ENCODE measurements at places on chromosomes 3 and 15.

DNA sequence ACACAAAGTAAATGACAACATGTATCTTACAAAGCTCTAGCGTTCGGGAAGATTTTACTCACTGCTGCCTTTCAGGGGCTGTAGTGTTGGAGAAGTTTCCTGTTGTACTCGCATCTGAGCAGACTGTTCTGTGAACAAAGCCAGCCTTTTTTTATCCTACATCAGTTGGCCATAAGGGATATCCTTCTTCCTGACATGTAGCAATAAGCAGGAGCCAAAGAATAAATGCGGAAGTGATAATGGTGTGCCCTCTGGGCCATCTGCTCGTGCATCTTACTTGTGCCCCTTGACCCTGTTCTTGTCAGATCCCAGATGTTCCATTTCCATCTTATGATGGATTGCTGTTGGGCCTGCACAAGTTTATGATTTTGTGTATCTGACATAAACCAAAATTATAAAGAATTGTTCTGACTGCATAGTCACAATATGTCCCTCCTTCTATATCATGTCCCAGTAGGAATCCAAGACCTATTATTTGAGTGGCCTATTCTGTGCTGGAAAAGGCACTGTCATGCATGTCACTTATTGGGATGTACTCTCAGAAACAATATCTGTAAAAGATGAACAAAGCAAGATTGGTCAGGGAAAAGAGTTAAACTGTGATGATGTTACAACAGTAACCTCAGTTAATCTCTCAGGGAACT is 631.3 kb downstream of the NSUN3 start:
- DNase-seq = no peak

GRCh38 chr3:133991209-133991608 is 38.5 kb downstream of the SLCO2A1 start:
- DNase-seq = no peak

- no peak for DNase-seq
Observed at GRCh38 chr3:70466096-70466495, 153.7 kb upstream of the MDFIC2 start.

DNA sequence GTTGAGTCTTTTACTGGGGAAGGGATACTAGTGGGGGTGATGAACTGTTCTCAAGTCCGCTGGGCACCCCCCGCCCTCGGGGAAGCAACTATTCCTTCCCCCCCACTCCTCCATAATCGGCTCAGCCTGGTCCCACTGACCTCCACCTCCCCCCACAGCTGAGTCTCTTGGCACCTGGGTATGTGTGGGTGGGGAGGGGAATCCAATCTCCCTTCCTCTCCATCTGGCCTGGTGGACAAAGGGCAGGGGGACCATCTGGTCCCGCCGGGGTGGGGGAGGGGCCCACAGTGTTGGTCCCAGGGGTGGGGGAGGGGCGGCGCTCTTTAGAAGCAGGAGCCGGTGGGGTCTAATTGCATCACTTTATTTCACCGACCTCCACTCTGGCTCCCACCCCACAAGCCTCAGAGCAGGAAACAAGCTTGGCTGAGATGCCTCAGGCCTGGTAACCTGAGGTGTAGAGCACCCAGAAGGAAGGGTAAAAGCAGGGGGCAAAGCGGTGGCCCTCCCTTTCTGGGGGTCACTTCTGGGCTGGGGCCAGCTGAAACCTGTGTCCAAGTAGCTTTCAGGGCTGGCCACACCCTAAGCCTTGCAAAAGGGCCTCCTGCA is 1.0 kb upstream of the PCBP4 start:
- no peak for DNase-seq

- DNase-seq = no peak
Observed at GRCh38 chr3:127858521-127858920, 36.2 kb upstream of the MGLL start.

GRCh38 chr15:100112636-100113305 is 229.0 kb downstream of the ADAMTS17 start:
- no peak for DNase-seq

DNA sequence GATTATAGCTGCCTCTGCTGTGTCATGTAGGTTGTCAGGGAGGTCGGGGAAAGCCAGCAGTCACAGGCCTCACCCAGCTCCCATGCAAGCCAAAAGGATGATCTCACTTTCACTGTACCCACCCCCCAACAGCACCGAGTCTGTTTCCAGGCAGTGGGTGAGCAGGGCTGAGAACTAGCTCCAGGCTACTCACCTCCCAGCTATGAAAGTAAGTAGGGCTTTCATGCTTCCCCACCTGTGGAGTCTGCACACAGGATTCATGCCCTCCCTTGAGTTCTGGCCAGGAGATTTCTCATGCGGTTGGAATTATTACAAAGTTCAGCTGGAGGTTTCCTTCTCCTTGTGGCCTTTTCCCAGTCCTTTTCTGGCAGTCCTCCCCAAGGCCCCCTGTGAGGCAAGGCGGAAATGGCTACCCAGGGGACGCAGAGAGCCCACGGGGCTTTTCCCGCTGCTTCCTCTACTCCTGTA is 356.2 kb downstream of the SV2B start:
- DNase-seq = no peak

GRCh38 chr3:22122567-22122966 is 371.6 kb upstream of the ZNF385D start:
- no peak for DNase-seq

- DNase-seq = no peak
Observed at GRCh38 chr3:50483374-50483773, 20.1 kb downstream of the CACNA2D2 start.

DNA sequence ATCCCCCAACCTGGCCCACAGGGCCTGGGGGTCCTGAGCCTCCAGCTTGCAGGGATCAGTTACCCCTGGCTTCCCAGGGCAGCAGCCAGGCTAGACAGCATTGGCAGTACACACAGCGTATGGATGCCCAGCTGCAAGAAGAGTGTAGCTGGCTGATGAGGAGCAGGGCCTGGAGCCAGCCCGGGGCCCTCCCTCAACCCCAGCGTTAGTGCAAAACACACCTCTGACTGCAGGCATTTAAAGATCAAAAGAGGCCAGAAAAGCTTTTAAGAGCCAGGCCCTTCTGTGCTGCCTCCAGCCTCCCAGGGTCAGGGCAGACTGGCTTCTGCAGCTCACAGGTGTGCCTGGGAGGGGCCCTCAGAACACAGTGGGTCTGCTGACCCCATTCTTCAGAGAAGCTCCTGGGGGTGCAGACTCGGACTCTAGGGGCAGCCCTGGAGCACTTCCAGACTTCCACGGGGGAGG is 110.6 kb downstream of the ETFA start:
- no peak for DNase-seq

GRCh38 chr3:127291611-127292010 is 3.8 kb upstream of the PRR20G start:
- no peak for DNase-seq

DNA sequence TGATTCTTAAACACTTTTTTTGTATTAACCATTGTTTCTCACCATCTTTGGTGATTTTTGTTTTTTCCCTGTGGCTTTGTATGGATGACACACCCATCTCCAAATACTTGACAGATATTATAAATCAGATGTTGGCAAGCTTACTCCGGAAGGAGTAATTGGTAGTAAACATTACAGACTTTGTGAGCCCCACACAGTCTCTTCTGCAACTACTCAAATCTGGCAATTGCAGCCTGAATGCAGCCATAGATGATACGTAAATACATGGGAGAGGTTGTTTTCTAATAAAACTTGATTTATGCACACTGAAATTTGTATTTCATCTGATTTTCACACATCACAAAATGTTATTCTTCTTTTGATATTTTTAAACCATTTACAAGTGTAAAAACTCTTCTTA is 331.5 kb downstream of the ARPP21 start:
- DNase-seq = no peak

- no peak for DNase-seq
Observed at GRCh38 chr3:11480663-11481298, 162.9 kb downstream of the VGLL4 start.

- no peak for DNase-seq
Observed at GRCh38 chr3:22040150-22040549, 289.1 kb upstream of the ZNF385D start.

DNA sequence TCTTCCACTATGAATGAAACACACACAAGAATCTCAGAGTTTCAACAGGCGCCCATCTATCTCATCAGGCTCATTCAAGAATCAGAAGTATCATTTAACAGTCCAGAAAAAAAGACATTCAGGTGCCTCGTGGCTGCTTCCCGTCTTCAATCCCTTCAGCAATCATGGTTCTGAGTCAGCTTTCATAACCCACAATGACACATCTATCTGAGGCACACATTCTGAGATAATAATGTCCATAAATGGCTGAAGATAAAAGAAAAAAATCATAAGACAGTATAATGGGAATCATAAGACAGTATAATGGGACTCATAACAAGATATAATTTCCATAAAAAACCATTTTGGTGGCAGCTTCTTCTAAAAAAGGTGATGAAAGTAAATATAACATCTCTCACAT is 52.4 kb downstream of the TNIK start:
- DNase-seq = no peak

GRCh38 chr3:13879946-13880810 is at the start of gene WNT7A:
Gene WNT7A (minus strand): TSS chr3:13880071. CDS start chr3:13879816, 255 bp downstream.
- peak; percentile 64 for DNase-seq

- no peak for DNase-seq
Observed at GRCh38 chr15:99504071-99504822, 61.5 kb upstream of the MEF2A start.

GRCh38 chr3:38811822-38812221 is 4.2 kb downstream of the SCN10A start:
- DNase-seq = no peak

GRCh38 chr15:63480441-63480821 is 24.0 kb upstream of the USP3 start:
- DNase-seq = no peak

- no peak for DNase-seq
Observed at GRCh38 chr3:157376603-157377300, 59.9 kb upstream of the PTX3 start.

GRCh38 chr3:127960421-127960965 is 45.5 kb downstream of the KBTBD12 start:
- no peak for DNase-seq

- no peak for DNase-seq
Observed at GRCh38 chr15:58228718-58229117, 90.5 kb downstream of the AQP9 start.

DNA sequence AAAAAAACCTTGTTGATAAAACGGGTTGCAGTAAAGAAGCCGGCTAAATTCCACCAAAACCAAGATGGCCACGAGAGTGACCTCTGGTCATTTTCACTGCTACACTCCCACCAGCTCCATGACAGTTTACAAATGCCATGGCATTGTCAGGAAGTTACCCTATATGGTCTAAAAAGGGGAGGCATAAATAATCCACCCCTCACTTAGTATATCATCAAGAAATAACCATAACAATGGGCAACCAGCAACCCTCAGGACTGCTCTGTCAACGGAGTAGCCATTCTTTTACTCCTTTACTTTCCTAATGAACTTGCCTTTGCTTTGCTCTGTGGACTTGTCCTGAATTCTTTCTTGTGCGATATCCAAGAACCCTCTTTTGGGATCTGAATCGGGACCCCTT is 14.4 kb upstream of the CDC25A start:
- no peak for DNase-seq

DNA sequence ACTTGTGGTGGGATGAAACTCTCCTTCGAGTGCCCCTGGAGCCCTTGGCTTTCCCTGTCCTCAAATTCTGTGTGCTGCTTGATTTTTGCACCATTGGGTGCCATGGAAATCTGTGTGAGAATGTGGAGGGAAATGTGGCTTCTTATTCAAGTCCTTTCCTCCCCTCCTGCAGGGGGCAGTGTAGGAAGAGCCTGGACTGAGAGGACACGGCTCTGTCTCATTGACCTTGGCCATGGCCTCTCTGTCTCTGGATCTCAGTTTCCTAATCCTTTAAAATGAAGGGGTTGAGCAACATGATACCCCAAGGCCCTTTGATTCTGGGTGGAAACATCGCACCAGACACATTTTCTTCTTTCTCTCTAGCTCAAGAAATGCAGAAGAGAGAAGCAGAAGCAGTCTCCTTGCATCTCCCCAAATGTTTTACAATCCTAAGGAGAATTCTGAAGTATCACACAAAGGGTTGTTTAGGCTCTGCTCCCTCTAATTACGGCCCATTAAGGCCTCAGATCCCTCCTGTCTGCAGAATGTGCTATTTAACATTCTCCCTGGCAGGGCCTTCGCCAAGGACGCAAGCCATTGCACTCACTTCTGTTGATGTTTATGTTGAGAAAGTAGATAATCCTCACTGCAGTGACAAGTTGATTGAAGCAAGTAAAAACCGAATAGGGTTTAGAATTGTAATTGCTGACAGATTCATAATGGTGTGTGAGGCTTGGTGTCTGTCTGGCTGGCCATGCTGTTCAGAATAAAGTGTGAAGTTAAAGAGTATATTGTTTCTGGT is 169.1 kb downstream of the TPRG1 start:
- DNase-seq = no peak

DNA sequence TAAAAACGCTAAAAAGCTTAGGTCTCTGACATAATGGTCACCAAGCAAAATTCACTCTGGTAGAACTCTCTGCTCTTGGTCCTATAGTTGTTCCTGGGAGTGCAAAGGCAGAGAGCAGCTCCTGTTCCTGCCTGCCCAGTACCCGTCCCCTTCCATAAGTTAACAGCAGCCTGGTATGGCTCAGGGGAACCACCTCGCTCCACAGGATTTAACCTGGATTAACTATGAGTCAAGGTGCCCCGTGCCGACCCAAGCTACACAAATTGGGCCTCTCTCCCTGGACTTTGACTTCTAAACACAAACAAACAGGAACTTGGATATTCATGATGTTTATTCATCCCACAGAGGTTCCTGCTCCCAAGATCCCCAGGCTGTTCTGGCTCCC is 32.1 kb downstream of the SCAP start:
- DNase-seq = no peak

GRCh38 chr3:1269808-1270207 is 177.0 kb downstream of the CNTN6 start:
- DNase-seq = no peak

DNA sequence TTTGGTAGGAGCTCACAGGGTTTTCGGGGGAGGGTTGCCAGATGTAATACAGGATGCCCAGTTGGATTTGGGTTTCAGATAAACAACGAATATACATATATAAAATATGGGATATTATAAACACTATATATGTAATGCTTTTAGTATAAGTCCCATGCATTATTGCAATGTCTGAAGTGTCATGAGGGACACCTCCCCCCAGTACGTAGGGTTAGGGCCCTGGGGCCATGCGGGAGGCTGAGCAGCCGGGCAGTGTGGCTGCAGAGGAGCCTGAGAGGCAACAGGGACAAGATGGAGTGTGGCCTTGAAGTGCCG is 148.9 kb downstream of the SMAD6 start:
- DNase-seq = no peak

- no peak for DNase-seq
Observed at GRCh38 chr3:70992131-70992530, 591.4 kb downstream of the FOXP1 start.

- DNase-seq = no peak
Observed at GRCh38 chr3:195046441-195046840, 224.5 kb downstream of the XXYLT1 start.

- DNase-seq = no peak
Observed at GRCh38 chr15:87672309-87673288, 583.9 kb downstream of the NTRK3 start.

GRCh38 chr3:124266487-124266886 is 274.6 kb upstream of the ROPN1 start:
- DNase-seq = no peak

- DNase-seq = no peak
Observed at GRCh38 chr15:76566276-76566675, 229.7 kb downstream of the ISL2 start.
